ENCODE measurements at places on chromosomes 7 and 10.

GRCh38 chr7:71384094-71384493 is 252.2 kb downstream of the GALNT17 start:
- DNase-seq: no peak

DNA sequence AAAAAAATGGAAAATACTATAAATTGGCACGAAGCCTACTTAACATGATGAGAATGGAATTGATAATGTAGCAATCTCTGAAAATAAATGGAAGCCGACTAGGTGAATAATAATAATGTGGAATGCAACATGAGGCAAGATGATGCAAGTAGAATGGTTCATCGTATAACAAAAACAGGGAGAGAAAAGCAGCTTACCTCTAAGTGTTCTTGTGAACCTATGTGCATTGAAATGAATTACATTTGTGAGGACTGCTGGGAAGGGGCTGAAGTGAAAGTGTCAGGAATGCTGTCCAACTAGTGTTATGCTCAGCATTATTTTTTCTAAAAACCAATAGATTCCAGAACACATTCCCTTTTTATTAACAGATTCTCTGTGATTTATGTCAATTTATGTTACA is 440.6 kb upstream of the LRRN3 start:
- DNase-seq: no peak

DNA sequence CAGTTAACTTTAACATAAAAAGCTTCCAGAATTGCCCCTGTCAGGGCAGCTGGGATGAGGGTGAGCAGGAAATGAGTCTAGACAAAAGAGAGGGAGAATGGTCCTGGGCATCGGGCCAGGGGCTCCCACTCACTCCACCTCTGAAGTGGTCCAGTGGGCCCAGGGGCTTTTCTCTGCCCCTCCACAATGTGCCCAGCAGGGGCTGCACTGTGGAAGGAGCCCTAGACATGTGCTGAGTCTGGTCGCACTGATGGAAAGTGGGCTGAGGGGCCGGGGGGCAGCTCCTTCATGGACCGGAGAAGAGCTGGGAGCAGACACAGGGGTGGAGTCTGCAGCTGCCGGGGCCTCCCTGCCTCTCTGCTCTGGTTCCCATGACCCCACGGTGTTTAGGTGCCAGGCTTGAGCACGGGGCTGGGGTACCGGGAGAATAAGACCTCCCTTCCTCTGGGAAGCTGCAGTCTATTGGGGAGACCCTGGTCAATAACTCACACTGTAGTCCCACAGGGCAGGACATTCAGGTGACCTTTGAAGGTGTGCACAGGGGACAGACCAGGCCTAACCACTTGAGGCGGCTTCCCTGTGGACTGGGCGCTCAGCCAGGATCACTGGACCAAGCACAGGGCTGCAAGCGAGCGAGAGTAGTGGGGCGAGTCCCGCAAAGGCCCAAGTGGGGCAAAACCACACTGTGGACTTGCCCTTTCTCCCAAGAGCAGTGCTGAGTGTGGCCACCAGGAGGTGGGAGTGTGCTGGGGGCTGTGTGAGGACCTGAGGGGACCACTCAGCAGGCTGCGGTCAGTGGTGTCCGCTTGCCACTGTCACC is 6.1 kb downstream of the ADCY1 start:
- DNase-seq: no peak

GRCh38 chr7:117119192-117119924 is 166.1 kb downstream of the ST7 start:
- DNase-seq: peak; percentile 35

DNA sequence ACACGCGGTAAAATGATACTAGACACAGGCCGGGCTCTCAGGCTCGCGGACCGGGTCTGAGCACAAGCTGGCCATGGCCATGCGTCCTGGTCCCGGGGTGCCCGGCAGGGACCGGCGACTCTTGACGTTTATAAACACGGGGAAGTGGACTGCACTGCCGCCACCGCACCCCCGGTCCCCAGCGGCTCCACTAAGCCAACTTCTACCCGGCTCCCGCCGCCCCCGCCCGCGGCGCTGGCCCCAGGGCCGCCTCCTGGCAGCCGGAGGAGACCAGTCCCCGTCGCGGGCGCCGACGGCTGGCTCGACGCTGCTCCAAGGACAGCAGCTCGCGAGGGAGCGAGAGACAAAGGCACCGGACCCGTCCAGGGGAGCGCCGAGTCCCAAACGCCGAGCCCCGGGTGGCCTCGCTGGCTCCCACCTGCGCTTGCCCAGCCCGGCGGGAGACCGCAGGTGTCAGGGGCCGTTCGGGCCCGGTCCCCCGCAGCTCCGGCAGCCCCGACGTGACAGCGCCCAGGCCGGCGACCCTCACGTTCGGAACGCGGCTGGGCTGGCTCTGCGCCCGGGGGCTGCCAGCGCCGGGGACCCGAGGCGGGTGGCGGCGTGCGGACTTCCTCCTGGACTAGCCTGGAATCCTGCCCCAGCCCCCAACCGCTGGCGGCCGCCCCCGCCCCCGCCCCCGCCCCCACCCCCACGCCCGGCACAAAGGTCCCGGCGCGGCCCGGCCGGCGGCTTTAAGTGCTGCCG is 517 bp downstream of the ITGB1 start:
- DNase-seq: no peak

DNA sequence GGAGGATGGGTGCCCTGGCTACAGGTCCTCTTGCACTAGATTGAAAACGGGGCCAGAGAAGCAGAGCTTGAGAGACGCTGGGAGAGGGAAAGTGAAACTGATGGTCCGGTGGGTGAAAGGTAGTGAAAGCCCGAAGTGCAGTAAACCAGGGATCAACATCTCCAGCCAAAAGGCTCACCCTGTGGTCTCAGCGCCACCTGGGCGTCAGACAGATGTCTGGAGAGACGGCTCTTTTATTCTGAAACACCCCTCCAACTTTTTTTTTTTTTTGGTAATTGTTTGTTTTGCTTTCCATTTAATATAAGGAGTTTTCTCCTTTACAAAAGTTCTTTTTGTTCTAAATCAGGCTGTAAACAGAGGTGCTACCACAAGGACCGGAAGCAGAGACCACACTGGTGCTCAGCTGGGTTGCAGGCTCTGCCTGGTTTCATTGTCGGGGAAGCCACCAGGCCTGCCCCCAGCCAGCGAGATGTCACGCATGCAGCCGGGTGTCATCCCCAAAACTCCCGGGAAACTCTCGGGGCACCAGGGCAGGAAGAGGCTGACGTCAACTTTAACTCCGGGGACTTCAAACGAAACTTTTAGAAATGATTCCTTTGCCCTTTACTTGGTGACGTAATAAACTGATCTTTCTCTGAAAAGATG is 11.2 kb downstream of the IL2RA start:
- peak; percentile 78 for DNase-seq

GRCh38 chr10:87867453-87867852 is 4.0 kb downstream of the PTEN start:
- no peak for DNase-seq

DNA sequence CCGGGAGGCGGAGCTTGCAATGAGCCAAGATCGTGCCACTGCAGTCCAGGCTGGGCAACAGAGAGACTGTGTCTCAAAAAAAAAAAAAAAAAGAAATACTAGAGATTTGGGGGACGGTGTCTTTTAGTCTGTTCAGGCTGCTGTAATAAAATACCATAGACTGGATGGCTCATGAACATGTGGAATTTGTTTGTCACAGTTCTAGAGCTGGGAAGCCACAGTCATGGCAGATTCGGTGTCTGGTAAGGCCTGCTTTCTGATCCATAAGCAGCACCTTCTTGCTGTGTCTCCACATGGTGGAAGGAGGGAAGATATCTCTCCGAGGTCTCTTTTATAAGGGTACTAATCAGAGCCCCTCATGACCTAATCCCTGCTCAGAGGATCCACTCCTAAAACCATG is 102.7 kb upstream of the MKLN1 start:
- no peak for DNase-seq

DNA sequence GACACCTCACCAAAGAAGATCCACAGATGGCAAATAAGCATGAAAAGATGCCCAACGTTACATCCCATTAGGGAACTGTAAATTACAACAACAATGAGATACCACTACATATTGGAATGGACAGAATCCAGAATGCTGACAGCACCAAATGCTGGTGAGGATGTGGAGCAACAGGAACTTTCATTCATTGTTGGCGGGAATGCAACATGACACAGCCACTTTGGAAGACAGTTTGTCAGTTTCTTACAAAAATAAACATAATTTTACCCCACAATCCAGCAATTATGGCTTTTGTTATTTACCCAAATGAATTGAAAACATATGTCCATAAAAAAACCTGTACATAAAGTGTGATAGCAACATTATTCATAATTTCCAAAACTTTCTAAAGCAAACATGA is 176.8 kb downstream of the C7orf25 start:
- DNase-seq: no peak

DNA sequence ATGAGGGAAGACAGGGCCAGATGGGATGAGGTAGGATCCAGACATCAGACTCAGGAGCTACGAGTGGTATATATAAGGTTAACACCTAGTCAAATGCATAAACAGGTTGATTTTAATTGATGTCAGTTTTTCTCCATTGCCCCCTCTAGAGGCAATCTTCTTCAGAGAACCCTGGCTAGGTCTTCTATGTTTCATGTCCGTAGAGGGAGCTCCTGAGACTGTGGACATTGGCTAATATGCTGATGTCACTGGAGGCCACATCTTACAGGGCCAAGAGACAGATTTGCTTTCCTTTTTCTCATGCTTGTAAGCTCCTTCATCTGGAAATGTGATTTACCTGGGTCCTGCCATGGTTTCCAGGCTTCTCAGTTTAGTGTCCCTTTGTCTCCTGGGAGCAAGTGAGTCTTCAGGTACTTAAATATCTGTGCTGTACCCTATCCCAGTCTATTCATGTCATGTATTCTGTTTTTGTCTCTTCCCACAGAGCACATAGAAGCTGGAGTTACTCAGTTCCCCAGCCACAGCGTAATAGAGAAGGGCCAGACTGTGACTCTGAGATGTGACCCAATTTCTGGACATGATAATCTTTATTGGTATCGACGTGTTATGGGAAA is 161.6 kb upstream of the PRSS1 start:
- DNase-seq: no peak

GRCh38 chr7:155331396-155331795 is 33.7 kb downstream of the INSIG1 start:
- no peak for DNase-seq

DNA sequence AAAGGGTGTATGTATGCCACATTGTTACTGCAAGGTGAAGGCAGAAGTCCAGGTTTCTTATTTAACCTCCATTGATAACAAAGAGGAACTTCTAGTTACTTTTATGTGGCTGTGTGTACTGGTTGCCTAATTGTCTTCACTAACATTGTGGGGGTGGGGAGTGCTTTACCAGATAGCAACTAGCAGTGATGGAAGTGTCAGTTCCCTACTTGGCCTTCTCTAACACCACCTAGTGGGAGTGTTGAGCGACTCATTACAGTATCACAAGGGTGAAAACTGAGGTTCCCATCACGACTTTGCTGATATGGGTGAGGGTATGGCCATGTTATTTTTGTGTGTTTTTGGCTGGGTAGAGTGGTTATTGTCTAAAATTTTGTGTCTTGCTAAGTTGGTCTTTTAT is 274.4 kb downstream of the THSD7A start:
- no peak for DNase-seq

- no peak for DNase-seq
Observed at GRCh38 chr10:102398172-102399020, 2.9 kb downstream of the NFKB2 start.

- no peak for DNase-seq
Observed at GRCh38 chr7:156223935-156224832, 411.9 kb upstream of the SHH start.

GRCh38 chr10:110007161-110007700 is 553 bp upstream of the ADD3 start:
- no peak for DNase-seq

- DNase-seq: no peak
Observed at GRCh38 chr10:10438335-10439100, 579.2 kb upstream of the CELF2 start.

GRCh38 chr10:127648885-127649284 is 88.1 kb upstream of the FOXI2 start:
- DNase-seq: no peak

DNA sequence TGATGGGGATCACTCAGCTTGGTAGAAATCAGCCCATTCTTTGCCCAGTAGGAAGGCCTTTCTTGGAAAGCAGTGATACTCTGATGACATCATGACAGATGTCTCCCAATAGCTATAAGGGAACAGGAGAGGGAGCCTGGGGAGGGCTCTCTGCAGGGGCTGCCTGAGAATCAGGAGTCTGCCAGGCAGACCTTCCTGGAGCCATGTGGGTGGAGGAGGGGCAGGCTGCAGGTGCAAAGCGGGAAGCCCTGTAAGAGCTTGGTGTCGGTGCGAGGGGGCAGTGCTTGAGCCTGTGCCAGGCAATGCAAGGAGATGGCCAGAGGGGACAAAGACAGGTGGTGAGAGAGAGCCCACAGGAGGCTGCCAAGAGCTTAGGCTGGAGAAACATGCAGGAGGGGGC is 5.0 kb upstream of the TNS3 start:
- DNase-seq: no peak

DNA sequence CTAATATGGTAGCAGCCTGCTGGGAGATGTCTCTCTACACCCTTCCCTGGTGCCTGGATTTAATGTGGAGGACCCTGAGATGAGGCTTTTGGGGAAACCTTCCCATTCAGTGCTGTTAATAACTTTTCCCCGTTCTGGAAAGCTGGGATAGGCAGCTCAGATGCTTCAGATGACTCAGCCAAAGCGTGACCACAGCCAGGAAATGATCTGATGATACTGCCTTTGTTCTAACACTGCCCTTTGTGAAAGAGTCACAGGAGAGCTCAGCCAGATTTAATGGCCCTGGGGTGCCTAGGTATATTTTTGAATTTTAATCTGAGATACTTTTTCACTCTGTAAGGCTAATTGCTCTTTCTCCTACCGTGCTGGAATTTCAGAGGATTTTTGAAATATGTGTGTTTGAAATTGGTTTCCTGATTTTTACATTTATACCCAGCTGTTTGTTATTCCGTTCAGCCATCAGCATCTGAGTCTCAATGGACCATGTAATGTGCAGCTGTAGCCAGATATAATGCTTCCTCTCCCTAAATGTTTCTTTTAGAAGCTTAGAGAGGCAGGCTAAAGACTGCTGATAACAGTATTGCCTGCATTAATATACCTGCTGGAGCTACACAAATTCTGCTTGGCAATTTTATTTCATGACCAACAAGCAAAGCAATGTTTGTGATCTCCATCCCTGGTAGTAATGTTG is 17.8 kb downstream of the CELF2 start:
- no peak for DNase-seq

GRCh38 chr10:17062955-17063484 is 66.6 kb downstream of the CUBN start:
- no peak for DNase-seq

DNA sequence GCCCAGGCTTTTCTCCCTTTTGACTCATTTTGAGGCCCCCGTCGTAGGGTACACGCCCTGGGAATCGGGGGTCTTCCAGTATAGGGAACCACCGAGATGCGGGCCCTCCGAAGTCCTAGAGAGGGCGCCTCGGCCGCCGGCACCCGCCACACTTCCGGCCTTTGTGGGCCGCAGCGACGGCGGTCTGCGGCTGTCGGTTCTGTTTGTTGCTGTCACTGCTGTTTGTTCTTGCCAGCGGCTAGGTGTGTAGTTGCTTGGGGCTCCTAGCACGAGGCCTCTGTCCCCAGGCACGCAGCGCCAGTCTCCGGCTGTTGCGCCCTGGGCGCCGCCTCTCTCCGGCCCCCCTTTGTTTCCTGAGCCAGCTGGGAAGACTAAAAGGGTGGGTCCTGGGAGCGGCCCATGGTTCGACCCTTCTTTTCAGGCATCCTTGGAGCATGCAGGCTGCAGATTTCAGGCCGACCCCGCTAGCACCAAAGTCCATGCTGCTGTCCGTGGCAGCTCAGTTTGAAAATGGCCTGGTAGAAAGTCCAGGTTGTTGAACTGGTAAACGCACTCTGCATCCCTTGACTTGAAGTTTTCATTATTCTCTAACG is 17.8 kb upstream of the ZKSCAN1 start:
- peak; percentile 55 for DNase-seq

Data from stimulated activated CD8-positive, alpha-beta memory T cell treated with anti-CD3 and anti-CD28 coated beads, Interleukin-2, amount 100 ng/mL, for 1 hour (primary cell).